ENCODE measurements at places on chromosomes 4 and X. TPM values are rescaled to one million over a fixed set of nuclear protein-coding genes. Genes with fewer than 3 reads are reported as not detected.

DNA sequence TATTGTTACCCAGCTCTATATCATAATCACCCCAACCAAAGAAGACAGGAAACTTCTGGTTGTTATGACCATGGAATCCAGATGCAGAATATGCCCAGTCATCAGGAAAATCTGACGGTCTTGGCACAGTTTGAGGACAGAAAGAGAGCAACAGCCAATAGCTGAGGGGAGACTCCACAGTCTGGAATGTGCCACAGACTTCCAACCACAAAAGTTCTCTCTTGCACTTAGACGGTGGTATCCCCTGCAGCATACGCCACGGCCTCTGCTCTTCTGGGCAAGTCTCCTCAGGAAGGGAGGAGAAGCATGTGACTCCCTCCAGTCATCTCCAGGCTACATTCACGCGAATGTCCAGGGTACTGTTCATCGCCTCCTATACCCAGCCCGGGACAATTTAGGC, 18.4 kb downstream of the ZNF827 start:
- no peak for DNase-seq

Gene F8A3
- 0.43 TPM for total RNA-seq

Gene FGB
- not detected for total RNA-seq

GRCh38 chr4:3197366-3198105, 51.4 kb upstream of the MSANTD1 start:
- DNase-seq, result no peak

DNA sequence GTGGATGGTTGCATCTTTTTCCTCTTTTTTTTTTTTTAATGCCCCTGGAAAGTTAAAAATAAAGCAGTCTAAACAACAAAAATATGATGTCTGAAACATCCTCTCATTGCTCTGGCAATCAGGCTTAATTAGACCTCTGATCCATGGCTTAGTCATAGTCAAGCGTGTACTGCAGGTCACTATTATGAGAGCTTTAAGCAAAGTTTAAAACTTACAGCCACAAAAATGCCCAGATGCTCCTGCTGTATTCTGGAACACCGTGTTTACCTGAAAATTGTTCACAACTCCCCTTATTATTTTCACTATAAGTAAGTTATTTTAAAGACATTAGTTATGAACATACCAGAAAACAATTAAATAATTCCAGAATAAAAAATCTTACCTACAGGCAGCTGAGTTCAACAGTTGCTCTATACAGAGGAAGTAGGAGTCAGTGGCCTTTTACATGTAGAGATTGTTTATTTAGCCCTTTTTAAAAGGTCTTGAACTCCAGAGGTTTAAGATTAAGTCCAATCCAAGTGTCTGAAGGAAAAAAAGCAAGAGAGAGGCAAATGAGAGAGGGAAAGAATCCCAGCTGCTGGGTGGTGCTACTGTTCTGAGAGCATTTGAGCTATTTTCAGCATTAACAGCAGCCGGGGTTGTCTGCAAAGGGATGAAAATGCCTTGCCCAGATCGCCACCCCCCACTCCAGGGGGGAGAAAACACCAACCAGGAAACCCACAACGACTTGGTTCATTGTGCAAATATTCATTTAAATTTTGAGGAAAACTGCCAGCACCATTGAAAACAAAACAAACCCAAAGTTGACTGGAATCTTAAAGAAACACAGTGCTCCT, 36.9 kb downstream of the SORBS2 start:
- no peak for DNase-seq

DNA sequence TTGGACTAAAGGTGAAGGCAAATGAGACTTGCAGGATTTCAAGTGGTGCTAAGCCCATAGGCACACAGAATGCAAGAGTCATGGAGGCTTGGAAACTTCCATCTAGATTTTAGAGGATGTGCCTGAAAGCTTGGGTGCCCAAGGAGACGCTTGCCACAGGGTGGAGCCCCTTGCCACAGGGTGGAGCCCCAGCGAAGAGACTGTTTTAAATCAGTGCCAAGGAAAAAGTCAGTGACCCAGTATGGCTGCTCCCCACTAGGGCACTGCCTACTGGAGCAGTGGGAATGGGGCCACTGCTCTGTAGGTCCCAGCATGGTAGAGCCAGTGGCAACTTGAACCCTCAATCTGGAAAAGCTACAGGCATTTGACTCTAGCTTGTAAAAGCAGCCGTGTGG, 794.2 kb upstream of the LCORL start:
- no peak for DNase-seq

GRCh38 chrX:51336584-51336983, 4.0 kb downstream of the NUDT10 start:
- DNase-seq, result peak; percentile 45

- peak; percentile 63 for DNase-seq
Observed at GRCh38 chr4:1305781-1306455, 16.2 kb downstream of the MAEA start.

DNA sequence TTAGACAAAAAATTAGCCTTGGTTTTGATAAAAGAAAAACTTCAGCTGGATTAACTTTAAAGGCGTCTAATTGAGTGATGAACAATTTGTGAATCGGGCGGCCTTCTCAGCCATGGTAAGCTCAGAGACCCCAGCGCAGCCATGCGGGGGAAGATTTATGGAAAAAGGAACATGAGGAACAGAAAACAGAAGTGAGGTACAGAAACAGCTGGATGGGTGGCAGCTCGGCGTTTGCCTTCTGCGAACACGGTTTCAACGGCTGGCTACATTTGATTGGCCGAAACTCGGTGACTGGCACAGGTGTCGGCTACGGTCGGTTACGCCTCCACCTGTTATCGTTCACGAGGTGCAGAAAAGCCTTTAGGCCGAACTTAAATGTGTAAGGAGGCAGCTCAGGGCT, 401.4 kb upstream of the FAT1 start:
- no peak for DNase-seq

DNA sequence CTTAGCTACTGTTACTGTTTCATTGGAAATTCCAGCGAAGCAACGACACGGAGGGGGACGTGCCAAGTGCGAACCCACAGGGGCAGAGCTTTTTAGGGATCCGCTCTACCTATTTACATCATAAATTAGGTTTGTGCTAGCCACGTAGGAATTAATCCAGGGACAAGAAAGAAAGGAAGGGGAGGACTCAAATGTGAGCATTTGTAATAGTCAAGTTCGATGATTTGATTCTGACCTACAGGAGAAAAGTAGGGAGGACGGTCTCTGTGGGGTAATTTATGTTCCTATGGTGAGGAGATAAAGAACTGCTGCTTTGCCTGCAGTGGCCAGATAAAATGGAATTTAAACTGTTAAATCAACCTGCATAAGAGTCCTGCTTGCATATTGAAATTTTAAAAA, 1.7 kb downstream of the INTS6L start:
- no peak for DNase-seq

Gene ZAR1
- total RNA-seq, result not detected

Data from activated naive CD4-positive, alpha-beta T cell treated with anti-CD3 and anti-CD28 coated beads for 36 hours (primary cell).